ENCODE measurements at places on chromosomes 12 and 14.

DNA sequence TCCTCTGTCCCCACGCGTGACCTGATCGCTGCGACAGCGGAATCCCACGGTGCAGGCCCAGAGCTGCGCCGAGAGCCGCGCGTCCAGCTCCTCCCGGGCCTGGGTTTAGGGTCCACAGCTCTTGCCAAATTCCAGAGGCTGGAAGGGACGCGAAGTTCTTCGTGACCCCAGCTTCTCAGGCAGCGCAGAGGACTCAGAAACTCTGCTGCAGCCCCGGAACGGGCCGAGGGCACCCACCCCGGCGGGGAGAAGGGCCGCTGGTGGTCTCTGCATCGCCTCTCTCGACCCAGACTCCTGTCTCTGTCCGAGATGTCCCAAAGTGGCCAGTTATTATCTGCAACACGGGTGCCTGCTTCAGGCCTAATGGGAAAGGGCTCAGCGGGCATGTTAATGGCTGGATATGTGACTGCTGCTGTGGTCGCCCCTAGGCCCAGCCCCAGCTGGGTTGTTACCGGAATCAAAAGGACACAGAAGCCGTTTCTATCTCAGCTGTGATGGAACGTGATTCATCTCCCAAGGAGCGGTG, 236.4 kb downstream of the VRK1 start:
- DNase-seq, result no peak

GRCh38 chr12:12505544-12506495, 56.8 kb downstream of the DUSP16 start:
- no peak for DNase-seq

- DNase-seq, result no peak
Measured at GRCh38 chr14:70642303-70643235, 853 bp downstream of the TTC9 start.

- no peak for DNase-seq
Measured at GRCh38 chr12:132873724-132874123, 13.7 kb downstream of the CHFR start.

DNA sequence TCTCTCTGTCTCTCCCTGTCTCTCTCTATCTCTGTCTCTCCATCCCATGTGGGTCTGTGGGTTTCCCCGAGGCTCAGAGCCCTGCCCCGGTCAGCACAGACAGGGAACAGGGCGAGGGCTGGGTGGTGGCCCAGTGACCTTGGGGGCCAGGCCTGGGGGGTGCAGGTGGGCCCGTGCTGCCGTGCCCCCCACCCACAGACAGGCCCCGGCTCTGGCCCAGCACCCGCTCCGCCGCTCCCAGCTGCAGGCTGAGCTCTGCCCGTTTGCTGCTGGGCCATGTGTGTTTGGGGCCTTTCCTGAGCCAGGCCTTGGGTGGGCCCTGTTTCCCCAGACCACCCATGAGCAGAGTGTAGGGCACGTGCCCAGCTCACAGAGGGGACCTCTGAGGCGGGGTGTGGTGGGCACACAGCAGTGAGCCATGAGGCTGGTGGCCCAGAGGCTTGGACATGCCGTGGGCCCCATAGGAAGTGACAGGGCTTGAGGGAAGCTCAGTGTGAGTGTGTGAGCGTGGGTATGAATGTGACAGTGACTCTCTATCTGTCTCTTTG, 51.0 kb downstream of the TMEM121 start:
- no peak for DNase-seq

DNA sequence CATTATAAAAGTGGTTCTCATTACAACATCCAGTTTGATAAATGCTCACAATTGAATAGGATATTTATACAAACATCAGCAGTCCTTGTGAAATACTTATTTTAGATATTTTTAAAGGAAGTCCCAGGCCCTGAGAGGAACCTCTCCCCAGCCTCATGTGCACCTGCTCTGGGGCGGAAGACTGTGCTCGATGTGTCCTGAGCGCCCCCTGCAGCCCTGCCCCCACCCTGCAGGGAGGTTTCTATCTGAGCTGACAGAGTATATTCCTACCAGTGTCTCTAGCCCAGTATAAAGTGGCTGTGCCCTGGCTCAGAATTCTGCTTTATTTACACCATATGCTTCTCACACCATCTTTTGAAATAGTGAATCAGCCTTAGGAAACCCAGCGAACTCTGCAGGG, 1349.1 kb downstream of the TMEM121 start:
- no peak for DNase-seq

All from breast epithelium (tissue), 4 donors.